ENCODE measurements at places on chromosomes 3 and 15.

DNA sequence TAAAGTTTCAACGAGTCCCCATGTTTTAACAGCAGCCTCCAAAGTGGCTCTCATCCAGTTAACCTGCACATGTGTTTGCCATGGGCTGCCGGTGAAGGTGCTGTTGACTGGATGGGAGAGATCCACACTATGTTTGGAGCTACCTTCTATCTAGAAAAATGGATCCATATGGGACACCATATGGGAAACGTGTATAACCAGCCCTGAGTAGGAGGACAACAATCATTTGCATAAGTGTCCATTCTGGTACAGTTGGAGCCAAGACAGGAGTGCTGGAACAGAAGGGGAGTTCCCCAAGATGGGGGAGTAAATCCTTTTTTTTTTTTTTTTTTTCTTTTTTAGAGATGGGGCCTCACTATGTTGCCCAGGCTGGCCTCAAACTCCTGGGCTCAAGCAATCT is 36.6 kb downstream of the MKRN2 start:
- H3K27ac ChIP-seq, result peak overlapping the region; percentile 82
- no peaks in the 10 kb centered on the region for H3K27me3 ChIP-seq
- H3K36me3 ChIP-seq, result peaks cover 77% of the 10 kb centered on the region
- DNase-seq, result no peak

GRCh38 chr3:81214631-81215030 is 546.8 kb downstream of the GBE1 start:
- no peaks in the 10 kb centered on the region for H3K27me3 ChIP-seq
- no peak for DNase-seq

- H3K36me3 ChIP-seq, result peaks cover 3% of the 10 kb centered on the region
- H3K27me3 ChIP-seq, result peaks cover 10% of the 10 kb centered on the region
- H3K27ac ChIP-seq, result no peak overlapping the region
- DNase-seq, result no peak
- peaks cover 30% of the 10 kb centered on the region for H3K4me1 ChIP-seq
- no peak overlapping the region for H3K4me3 ChIP-seq
These were observed 42.3 kb downstream of the CPN2 start for GRCh38 chr3:194308601-194309449.

- no peak for DNase-seq
- H3K4me3 ChIP-seq, result peak overlapping the region; percentile 92
- H3K27me3 ChIP-seq, result no peaks in the 10 kb centered on the region
These were observed 1.5 kb upstream of the CLK3 start for GRCh38 chr15:74613953-74614743.

- no peaks in the 10 kb centered on the region for H3K4me1 ChIP-seq
- DNase-seq, result no peak
- peaks cover 3% of the 10 kb centered on the region for H3K36me3 ChIP-seq
- H3K27me3 ChIP-seq, result peaks cover 47% of the 10 kb centered on the region
- H3K4me3 ChIP-seq, result no peak overlapping the region
These were observed 90.7 kb downstream of the NR2F2 start for GRCh38 chr15:96421178-96421601.

DNA sequence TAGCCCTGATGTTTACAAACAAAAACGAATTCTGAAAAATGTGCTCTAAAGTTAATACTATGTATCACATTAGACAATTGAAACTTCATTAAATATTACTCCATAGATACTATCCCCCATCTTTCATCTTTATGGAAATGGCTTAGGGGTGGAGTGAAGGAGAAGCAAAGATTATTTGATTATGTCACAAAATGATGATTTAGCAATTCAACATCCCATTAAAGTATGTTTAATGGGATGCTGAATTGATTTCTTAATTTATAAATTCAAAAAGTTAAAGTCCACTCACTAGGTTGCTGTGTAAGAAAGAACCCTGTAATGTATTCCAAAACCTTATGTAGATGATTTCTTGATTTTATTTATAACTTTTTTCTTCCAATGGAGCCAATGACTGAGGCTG is 201.1 kb downstream of the WDR72 start:
- no peak for DNase-seq
- H3K27ac ChIP-seq, result no peak overlapping the region
- no peaks in the 10 kb centered on the region for H3K36me3 ChIP-seq
- H3K27me3 ChIP-seq, result no peaks in the 10 kb centered on the region
- no peaks in the 10 kb centered on the region for H3K4me1 ChIP-seq

All from effector memory CD8-positive, alpha-beta T cell (primary cell).